HT1080 (cell line): ENCODE measurements at places on chromosomes 2 and 18. TPM values are rescaled to one million over a fixed set of nuclear protein-coding genes. Genes with fewer than 3 reads are reported as not detected.

GRCh38 chr18:7950380-7951136, 383.4 kb downstream of the PTPRM start:
- DNase-seq, result peak; percentile 89

DNA sequence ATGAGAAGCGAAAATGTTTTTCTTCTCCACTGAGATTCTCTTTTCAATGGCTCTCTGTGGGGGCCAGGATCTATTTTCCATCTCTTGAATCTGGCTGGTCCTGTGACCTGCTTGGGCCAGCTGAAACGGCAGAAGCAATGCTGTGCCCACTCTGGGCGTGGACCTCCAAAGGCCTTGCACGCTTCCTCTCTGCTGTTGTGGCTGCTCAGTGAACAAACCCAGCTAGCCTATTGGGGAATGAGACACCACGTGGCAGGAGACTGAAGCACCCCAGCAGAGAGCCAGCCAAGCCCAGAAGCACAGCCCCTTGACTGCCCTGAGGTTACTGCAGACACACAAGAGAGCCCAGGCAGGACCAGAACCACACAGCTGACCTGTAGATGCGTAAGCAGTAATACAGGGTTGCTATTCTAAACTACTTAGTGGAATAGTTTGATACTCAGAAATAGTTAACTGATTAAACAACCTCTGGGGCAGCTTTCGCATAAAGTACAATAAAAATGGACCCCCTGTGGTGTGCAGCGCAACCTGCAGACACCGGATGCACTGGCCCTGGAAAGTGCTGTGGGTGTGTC, 221.7 kb upstream of the SH3BP4 start:
- DNase-seq, result no peak

- DNase-seq, result no peak
These were observed 5.6 kb downstream of the TFPI start for GRCh38 chr2:187548656-187549055.

GRCh38 chr18:49177812-49178211, 227.0 kb upstream of the SMAD7 start:
- peak; percentile 81 for DNase-seq

HMSD gene
- total RNA-seq, result not detected in 2 replicates

GAD1 gene
- 2.4 and 3.7 TPM in 2 replicates for total RNA-seq

GAL3ST2 gene
- not detected in 2 replicates for total RNA-seq
